Left ventricle myocardium inferior (tissue), 1 donor: ENCODE measurements at places on chromosomes 16 and 17. TPM values are rescaled to one million over a fixed set of nuclear protein-coding genes. Genes with fewer than 3 reads are reported as not detected.

DNA sequence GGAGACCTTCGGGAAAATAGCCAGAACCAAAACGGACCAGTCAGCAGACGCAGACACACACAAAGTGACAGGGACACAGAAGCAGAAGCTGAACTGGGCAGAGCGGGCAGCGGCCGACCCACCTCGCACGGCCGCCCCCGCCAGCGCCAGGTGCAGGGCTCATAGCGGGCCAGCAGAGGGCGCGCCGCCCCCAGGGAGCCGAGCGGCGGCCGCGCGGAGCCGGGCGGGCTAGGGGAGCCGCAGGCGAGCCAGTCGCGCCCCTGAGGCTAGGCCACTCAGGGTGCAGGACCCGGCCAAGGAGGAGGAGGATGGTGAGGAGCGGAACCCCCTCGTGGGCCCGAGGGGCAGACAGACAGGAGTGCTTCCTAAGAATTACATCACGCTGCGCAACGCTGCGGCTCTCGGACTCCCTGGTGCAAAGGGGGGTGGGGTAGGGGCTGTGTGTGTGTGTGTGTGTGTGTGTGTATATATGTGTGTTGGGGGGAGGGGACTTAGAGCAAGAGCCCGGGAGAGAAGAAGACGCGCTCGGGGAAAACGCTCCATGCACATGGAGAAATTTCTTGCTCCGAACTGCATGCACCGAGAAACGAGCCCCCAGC, 913 bp upstream of the NOG start:
- H3K27me3 ChIP-seq = peaks cover 88% of the 10 kb centered on the region
- H3K4me3 ChIP-seq = peak overlapping the region; percentile 71
- H3K36me3 ChIP-seq = no peaks in the 10 kb centered on the region
- DNase-seq = peak; percentile 58
- peaks cover 52% of the 10 kb centered on the region for H3K4me1 ChIP-seq
- H3K27ac ChIP-seq = no peak overlapping the region

GRCh38 chr17:82528484-82529265, 9.1 kb downstream of the FOXK2 start:
- H3K4me3 ChIP-seq = no peak overlapping the region
- peak overlapping the region; percentile 90 for H3K27ac ChIP-seq
- H3K27me3 ChIP-seq = no peaks in the 10 kb centered on the region
- DNase-seq = peak; percentile 56
- peaks cover 98% of the 10 kb centered on the region for H3K4me1 ChIP-seq

DNA sequence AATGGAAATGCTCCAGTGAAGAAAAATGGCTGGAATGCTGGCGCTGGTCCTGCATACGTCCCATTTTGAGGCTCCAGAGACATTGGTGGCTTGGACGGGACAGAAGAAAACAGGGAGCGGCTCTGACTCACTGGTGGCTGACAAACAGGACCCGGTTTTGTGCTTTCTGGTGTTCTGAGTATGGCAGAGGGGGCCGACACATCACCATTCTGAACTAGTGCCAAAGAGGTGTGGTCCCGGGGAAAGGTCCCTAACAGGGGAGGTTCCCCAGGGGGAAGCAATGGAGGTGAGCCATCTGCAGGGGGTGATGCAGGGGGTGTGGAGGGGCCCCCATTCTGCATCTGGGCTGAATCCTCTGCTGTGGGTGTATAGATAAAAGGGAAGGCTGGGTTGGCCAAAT, 8.3 kb downstream of the ANKRD40 start:
- no peak overlapping the region for H3K27ac ChIP-seq
- H3K36me3 ChIP-seq = peaks cover 75% of the 10 kb centered on the region
- no peak overlapping the region for H3K4me3 ChIP-seq
- no peaks in the 10 kb centered on the region for H3K27me3 ChIP-seq

Gene CBFA2T3
- 8.6 TPM for total RNA-seq

Gene SLC6A4
- total RNA-seq = 0.33 TPM

Gene CLDN7
- total RNA-seq = 1.6 TPM

Gene OTOA
- total RNA-seq = 0.11 TPM
